ENCODE measurements at places on chromosomes 6 and 20.

DNA sequence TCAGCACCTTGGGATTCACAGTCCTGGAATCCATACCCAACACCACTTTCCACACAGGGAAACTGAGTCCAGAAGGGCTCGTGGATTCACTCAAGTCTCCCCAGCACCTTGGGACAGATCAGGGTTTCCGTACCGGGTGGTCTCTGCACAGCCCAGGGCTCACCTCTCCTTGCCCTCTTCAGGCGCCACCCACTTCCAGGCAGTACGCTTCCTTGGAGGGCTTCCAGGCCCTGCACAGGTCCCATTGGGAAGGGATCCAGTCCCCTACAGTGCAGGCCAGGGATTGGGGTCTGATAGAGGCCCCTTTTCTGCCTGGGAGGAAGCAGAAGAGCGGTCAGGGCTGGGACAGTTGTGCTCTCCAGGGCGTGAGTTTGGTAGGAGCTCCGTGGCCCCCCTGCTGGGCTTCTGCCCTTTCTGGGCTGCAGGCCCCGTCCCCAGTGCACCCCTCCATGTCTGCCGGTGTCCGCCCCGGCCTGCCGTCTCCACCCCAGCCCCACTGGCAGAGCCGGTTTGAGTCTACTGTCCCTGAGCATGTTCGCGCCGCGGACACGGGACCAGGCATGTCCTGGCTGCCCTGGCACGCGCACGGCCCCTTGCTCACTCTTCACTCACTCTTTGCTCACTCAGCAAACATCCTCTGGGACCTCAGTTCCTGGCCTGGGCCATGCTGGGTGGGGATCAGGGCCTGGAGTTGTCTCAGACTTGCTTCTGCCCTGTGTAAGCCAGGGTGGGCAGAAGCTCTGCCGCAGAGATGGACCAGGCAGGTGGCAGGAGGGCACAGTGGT, 12.6 kb downstream of the SRC start:
- ATAC-seq = no peak

DNA sequence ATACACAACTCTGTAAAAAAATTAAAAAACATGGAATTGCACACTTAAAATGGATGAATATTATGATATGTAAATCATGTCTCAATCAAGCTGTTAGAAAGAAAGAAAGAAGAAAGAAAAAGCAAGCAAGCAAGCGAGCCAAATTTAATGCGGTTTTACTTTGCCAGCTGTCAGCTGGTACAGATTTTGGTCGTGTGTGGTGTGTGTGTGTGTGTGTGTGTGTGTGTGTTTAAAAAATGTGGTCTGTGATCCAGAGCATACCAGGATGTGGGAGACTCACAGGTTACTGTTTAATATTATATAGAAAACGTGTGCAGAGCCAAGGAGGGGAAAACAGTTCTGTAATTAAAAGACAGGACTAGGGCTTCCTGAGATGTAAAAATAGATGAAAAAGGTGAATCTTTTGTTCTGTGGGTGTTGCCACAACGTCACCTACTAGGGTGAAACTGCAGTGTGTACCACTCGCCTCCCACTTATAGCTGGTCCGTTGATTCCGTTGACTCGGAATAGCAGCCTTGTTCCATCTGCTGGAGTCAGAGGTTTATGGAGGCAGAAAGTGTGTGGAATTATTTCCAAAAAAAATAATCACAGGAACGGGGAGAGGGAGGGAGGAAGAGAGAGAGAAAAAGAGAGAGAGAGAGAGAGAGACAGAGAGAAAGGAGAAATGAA, 197.7 kb downstream of the BCAS1 start:
- ATAC-seq = peak; percentile 56

- ATAC-seq = no peak
Observed at GRCh38 chr6:75613056-75613501, 11.4 kb downstream of the SENP6 start.

GRCh38 chr6:11921751-11922150, 90.4 kb upstream of the HIVEP1 start:
- no peak for ATAC-seq

DNA sequence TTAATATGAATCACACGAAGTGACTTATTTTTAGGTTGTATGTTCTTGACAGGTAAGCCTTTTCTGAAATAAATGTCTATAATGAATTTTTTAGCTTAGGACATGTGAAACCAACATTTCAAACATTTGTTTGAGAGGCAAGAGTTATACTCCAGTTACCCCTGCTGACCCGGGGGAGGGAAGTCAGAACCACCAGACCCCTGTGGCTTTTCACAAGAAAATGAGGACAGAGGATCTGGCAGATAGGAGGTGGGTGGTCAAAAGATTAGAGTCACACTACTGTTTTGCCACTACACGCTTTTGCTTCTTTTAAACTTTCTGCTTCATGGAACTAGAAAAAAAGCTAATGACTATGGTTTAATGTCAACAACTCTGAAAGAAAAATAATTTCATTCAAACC, 27.5 kb upstream of the ADGRF4 start:
- no peak for ATAC-seq

DNA sequence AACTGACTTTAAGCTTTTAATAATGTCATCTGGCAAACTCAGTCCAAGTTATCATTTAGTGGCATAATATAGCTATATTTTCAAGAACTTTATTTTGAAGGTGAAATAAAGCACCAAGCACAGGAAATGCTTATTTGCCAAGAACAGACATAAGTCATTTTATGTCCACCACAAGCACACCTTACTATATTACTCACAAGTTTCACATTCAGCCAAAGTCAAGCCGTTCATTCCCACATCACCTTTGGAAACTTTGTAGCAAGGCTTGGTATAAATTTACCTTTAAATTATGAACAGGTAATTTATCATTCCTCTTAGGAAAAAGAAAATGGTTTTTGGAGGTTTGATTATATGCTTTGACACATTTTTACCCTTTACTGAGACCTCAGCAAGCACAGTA, 236.8 kb upstream of the FKBP1C start:
- ATAC-seq = no peak

DNA sequence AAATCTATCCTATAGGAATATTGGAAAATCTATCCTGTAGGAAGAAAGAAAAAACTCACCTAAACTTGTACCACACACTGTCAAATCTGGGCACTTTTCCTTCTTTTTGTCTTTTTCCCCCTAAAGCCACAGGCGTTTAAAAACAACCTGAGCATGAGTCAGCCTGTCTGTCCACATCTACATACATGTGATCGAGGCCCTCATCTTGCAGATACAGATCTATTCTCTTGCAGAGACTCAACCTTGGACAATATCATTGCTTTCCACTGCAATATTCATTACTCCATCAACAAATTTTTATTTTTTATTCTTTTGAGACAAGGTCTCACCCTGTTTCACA, 95.9 kb upstream of the IYD start:
- ATAC-seq = no peak

- no peak for ATAC-seq
Observed at GRCh38 chr6:114218437-114219340, 124.1 kb downstream of the HS3ST5 start.

DNA sequence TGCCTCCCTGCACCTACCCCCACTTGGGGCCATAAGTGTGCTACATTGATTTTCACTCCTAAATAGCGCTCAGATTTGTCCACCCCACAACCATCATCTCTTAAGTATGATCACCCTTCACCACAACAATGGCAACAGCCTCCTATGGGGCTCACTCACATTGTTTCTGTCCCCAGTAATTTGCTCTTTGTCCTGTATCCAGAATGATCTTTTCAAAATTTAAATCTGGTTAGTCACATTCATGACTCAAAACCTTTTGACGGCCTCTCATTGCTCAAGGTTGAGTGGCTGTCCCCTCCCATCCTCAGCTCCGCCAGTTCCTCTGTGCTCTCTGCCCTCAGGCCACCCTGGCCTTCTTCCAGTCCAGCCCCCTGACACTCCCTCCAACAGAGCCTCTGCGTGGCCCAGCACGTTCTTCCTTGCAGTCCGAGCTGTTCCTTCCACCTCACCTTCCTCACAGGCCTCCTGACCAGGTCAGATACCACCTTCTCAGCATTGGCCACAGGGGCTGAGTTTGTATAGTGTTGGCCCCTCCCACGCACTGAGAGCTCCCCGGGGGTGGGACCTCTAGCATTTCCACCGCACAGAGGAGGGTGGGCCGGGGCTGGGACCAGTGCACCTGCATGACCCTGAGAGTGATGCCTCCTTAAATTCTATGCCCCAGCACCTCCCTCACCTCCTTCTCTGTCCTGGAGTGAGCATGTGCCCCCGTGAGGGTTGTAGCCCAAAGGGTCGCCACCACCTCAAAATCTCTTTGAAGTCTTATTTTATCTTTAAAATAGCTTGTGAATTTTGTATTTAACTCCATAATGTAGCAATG, 2.4 kb upstream of the PPP1R3G start:
- no peak for ATAC-seq

DNA sequence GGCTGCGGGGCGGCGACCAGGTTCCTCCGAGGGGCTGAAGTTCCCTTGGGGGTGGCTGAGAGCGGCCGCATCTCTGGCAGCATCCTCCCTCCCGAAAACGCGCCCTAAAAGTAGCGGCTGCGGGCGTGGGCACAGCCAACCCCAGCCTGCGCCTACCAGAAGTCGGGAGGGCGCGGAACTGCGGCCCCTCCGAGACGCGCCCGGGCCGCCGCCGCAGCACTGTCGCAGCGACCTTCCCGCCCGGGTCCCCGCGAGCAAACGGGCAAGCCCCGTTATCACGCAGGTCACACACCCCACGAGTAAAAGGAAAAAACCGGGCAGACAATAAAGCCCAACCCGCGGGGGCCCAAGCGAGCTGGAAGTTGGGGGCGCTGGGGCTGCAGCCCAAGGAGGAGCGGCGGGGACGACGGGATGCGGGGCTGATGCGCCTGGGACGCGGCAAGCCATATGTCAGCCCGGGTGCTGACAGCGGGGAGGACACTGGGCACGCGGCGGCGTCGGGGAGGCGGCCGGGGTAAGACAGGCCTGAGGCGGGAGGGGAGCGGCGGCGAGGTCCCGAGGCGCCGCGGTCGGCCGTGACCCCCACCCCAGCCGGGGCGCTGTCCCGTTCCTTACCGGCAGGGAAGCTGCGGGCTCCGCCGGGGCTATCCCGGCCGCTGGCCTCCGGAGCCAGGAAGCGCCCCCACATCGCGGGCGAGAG, 659 bp downstream of the CEP85L start:
- peak; percentile 27 for ATAC-seq

DNA sequence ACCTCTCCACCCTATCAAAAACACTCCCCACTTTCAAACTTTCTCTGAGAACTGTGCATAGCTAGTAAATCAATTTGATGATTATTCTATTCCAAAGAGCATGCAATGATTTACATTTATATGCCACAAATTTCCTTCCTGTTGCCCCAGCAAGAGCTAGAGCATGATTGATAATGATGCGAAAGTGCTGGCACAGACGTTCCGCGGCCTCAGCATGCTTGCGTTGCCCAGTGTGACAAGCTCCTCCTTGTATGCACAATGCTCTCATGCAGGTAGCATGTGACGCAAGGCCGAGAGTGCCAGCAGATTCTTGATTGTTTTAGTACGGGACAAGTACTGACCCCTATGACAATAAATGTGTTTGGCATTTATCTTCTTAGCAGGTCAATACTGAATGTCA, 696.3 kb upstream of the SLC35B3 start:
- ATAC-seq = no peak

Data from activated CD4-positive, CD25-positive, alpha-beta regulatory T cell treated with anti-CD3 and anti-CD28 coated beads, Interleukin-2, amount 50 U/mL, for 24 hours (primary cell).